Stimulated activated CD8-positive, alpha-beta memory T cell treated with anti-CD3 and anti-CD28 coated beads, Interleukin-2, amount 100 ng/mL, for 1 hour (primary cell): ENCODE measurements at places on chromosomes 1 and 21.
A peak's percentile ranks its signal among the peaks of the same experiment; 100 is the strongest.

- DNase-seq: no peak
These were observed 76.6 kb downstream of the TGFBR3 start for GRCh38 chr1:91809317-91809716.

- no peak for DNase-seq
These were observed 305.1 kb downstream of the NPHP4 start for GRCh38 chr1:5686925-5687706.

GRCh38 chr1:27571439-27572018, 32.4 kb downstream of the AHDC1 start:
- DNase-seq: no peak

GRCh38 chr1:14976256-14976655, 177.3 kb upstream of the TMEM51 start:
- DNase-seq: no peak

GRCh38 chr1:211369640-211370039, 43.0 kb downstream of the TRAF5 start:
- DNase-seq: no peak

GRCh38 chr1:247246325-247247115, 9.4 kb upstream of the VN1R5 start:
- no peak for DNase-seq

GRCh38 chr1:74732960-74733603, at the start of the genes CRYZ and TYW3:
Gene CRYZ (minus strand): TSS chr1:74733050. CDS start chr1:74724821, 8,229 bp downstream.
Gene TYW3 (plus strand): TSS chr1:74733152. CDS start chr1:74733245, 93 bp downstream.
- DNase-seq: peak; percentile 66

GRCh38 chr1:184036517-184036949, 995 bp downstream of the COLGALT2 start:
- DNase-seq: no peak

DNA sequence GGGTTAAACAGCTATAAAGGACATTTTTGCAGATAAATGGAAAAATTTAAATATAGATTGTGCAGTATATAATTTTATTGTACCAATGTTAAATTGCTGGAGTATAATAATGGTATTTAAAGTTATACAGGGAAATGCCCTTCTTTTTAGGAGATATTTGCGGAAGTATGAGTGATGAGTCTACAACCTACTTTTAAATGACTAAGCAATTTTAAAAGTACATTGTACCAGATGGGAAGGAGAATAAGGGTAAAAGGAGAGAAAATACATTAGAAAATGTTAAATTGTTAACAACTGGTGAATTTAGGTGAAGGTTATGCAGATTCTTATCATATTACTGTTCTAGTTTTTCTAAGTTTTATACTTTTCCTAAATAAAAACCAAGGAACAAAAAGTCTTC, 91.8 kb downstream of the ZZZ3 start:
- DNase-seq: no peak

DNA sequence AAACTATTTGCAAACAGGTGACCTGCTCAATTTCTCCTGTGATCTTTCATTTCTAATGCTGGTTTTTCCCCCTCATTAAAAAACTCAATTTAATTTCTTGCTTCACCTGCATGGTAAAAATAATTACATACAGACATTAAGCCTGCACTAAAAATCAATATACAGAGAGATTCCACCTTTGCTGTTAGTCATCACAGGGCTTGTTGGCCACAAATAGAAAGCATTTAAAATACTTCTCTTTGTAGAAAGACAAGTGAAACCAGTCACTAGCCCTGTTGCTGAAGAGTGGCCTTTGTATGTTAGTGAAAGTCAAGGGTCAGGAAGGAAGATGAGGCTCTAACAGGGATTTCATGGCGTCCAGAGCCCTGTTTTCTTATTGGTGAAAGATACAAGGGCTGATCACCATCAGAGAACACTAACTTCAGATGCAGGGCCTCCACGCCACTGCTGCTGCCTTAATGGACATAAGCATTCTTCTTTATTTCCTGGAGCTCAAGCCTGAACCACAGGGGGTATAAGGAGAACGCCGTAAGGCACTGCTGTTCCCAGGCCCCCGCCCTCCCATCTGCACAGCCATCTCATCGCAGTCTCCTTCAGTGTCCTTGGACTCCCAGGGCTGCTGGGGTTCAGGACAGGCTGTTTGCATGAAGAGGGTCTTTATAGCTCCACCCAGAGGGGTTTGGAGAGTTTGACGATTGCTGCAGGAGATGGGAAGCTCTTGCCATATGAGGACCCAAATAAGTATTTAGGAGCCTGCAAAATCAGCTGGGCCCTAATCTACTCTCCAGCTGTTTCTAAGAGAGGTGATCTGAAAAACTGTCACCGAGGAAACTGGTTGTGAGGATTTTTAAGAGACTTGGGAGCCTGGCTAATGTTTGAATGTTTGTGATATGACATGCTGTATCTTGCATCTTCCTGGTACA, 117.3 kb upstream of the IRF2BP2 start:
- no peak for DNase-seq

DNA sequence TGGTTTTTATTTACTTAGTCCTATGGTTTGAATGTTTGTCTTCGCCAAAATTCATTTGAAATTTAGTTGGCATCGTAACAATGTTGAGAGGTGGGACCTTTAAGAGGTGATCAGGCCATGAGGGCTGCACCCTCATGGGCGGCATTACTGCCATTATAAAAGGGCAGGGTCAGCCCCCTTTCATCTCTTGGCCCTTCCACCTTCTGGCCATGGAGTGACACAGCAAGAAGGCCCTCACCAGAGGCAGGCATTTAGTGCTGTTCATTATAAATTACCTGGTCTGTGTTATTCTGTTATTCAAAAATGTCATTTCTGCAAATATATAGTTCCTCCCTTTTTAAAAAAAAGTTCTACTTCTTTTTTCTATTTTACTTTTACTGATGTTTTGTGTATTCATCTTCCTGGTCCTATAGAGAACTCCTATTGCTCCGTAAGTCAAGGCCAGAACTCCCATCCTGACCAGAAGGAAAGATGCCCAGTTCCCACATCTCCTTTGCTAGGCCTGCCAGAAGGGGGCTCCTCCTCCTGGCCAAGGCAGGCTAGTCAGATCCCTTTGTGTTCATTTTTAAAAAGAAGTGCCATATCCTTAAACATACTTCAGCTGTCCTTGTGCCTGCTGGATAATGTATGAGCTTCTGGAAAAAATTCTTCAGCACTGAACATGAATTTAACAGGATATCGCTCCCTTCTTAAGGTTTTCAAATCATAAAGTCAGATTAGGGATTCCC, 10.0 kb upstream of the LBR start:
- no peak for DNase-seq

DNA sequence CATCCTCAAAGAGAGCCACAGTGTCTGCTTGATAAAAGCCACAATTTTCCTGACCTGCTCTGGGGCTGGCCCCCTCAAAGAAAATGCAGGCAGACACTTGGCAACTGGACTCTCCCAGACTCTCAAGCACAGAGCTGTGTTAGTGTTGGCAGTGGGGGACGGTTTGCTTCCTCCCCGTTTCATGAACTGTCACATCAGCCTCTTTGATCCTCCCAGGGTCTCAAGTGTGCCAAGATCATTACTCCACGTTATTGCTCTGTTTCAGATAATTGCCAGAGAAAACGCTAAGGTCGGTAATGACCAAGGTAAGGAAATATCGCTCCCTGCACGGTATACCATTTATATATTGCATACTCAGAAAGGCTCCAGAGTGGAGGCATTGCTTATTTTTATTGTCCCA, 138.8 kb downstream of the NTMT2 start:
- DNase-seq: no peak

DNA sequence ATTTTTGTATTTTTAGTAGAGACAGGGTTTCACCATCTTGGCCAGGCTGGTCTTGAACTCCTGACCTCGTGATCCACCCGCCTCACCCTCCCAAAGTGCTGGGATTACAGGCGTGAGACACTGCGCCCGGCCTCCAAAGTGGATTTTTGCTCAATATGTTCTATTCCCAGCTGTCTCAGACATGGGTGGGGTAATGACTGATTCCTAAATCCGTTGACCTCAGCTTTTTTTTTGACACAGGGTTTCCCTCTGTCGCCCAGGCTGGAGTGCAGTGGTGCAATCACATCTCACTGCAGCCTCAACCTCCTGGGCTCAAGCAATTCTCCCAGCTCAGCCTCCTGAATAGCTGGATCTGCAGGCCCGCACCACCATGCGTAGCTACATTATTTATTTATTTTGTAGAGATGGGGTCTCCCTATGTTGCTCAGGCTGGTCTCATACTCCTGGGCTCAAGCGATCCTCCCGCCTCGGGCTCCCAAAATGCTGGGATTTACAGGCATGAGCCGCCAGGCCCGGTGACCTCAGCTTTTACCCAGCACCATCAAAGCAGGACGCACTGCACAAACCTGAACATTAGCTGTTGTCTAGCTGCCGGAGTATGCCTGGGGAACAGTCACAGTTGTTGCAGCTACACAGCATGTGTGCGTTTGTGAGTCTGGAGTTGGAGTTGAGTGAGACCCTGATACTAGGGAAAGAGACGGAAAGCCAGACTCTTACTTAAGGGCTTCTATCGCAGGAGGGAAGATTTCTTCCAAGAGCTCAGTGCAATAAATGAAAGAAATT, 43.7 kb upstream of the PSEN2 start:
- DNase-seq: no peak

DNA sequence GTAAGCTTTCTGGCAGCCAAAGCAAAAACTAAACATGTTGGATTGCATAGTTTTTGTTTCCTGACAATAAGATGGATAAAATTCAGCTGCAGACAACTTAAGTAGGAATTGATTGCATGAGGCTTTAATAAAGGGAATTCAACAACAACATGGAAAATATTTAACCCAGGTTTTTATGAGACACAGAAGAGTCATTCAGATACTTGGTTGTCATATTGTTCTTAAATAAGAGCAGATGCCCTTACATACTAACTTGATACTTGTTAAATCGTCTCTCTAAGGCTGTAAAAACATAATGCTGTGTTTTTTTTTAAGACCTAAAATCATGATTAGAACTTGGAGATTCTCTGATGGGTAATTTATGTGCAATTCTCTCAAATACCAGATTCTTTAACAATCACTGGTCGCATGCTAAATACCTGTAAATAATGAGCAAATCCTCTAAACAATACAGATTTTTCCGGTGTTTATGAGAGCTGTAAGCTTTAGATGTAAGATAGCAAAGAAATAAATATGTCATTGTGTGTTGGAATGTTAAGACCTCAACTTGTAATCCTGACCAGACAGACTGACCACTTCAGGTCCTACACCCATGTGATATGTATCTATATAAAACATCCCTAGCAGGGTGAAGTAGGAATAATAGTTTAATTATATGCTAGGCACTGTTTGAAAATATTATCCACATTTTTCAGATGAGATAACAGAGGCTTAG, 37.8 kb upstream of the CD34 start:
- no peak for DNase-seq

DNA sequence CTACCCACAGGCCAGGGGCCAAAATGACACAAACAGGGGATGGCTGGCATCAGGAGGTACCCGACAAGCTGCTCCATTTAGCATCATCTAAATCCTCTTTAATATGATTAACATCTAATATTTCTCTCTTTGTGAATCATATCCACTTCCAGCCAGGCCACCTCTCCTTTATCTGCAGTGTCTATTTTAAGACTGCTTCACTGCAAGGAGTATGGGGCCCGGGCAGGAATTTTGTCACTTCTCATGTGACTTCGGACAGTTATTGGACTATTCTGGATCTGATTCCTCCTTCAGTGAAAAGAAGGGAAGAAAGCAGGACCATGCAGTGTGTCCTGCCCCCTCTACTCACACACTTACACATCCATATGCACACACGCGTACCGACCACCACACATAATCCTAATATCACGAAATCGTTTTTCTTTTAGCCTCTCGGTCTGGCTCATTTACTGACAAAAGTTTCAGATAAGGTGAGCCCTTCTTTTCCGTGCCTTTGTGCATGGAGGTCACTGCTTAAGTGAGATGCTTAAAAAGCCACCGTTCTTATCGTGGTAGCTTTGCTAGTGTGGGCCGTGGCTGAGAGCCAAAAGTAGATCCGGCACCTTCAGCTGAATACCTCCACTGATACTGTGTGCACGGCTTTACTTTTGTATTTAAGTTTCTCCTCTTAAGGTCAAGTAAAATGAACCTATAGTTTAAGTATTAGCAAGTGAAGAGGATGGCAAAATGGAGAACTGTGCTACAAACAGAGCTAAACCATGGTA, 26.0 kb downstream of the PROX1 start:
- no peak for DNase-seq

DNA sequence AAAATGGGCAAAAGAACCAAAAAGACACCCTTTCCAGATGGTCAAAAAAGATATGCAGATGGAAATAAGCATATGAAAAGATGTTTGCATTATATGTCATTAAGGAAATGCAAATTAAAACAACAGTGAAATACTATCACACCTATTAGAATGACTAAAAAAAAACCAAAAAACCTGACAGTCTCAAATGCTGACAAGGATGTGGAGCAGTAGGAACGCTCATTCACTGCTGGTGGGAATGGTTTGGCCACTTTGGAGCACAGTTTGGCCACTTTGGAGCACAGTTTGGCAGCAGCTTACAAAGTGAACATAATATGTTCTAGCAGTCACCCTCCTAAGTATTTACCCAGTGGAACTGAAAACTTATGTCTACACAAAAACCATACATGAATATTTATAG, 105.0 kb upstream of the ARTN start:
- DNase-seq: no peak

DNA sequence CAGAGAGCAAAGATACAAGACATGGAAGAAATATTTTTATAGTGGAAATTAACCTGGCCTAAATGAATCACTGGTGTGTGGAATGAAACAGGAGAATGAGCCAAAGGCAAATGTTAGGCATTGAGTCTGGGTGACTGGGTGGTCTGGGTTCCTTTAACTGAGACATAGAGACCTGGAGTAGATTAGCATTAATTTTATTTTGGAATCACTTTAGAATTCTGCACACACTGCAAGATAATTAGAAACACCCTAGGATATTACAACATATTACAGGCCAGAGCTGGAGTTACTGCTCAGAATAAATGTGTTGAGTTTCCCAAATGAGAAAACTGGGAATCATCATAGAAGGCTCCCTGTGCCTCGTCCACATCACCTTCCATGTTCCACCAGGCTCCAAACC, 85.5 kb downstream of the PLPPR5 start:
- no peak for DNase-seq

- DNase-seq: no peak
These were observed 52.5 kb downstream of the LRRC8D start for GRCh38 chr1:89873288-89873687.
